ENCODE measurements at places on chromosomes 5 and 9. TPM values are rescaled to one million over a fixed set of nuclear protein-coding genes. Genes with fewer than 3 reads are reported as not detected.

The MIGA2 gene
- 73.3 TPM for total RNA-seq

The YTHDC2 gene
- 52.2 TPM for total RNA-seq

The MAMDC2 gene
- not detected for total RNA-seq

The RORB gene
- not detected for total RNA-seq

The TYRP1 gene
- not detected for total RNA-seq

The SPAG8 gene
- total RNA-seq = 2.3 TPM

The SPATA31D1 gene
- not detected for total RNA-seq

The PCDHB8 gene
- total RNA-seq = not detected

The OR1J2 gene
- not detected for total RNA-seq

The PCBD2 gene
- 11.5 TPM for total RNA-seq

The CD274 gene
- total RNA-seq = 8.4 TPM

The PCDHGA12 gene
- not detected for total RNA-seq

The SHOC1 gene
- not detected for total RNA-seq

The NDUFS6 gene
- total RNA-seq = 17.5 TPM

The MTX3 gene
- 18.8 TPM for total RNA-seq

All from naive thymus-derived CD4-positive, alpha-beta T cell (primary cell).